ENCODE measurements at places on chromosomes 16 and 17.

GRCh38 chr16:75644240-75645012 lies 3.0 kb downstream of the KARS1 start:
- no peak for DNase-seq

DNA sequence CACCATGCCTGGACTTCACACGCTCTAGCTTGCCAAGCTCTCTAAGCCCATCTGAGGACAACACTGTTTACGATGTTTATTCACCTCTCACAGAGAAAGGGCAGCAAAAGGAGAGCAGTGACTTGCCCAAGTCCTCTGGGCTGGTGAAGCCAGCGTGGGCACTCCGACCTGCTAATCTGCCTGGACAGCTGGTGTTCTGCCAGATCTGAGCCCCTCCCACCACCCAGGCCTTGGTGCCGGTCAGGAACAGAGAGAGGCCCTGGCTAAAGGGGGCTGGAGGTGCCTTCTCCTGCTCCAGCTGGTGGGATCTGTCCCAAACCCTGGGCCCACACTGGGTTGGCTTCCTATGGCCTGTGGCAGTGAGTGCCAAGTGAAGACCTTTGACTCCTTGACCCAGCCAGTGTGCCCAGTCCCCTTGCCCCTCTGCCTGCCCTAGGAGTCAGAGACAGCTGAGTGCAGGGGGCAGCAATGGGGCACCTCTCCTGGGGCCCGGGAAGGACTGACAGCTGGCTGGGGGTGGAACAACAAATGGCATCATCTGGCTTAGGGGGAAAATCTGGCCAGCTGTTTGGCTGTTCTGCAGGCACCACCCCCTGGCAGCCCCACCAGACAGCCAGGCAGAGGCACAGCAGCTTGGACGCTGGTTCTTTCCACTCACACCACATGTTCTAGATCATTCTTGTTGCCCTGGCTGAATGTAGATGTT lies 1.8 kb upstream of the SLC4A1 start:
- DNase-seq: no peak

DNA sequence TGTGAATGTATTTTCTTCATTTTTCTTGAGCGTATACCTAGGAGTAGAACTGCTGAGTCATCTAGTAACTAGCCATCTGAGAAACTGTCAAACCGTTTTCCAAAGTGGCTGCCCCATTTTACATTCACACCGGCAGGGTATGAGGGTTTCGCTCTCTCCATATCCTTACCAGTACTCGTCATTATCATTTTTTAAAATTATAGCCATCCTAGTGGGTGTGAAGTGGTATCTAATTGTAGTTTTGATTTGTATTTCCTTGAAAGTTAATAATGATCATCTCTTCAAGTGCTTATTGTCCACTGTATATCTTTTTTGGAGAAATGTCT lies 6.0 kb downstream of the RNF157 start:
- no peak for DNase-seq

DNA sequence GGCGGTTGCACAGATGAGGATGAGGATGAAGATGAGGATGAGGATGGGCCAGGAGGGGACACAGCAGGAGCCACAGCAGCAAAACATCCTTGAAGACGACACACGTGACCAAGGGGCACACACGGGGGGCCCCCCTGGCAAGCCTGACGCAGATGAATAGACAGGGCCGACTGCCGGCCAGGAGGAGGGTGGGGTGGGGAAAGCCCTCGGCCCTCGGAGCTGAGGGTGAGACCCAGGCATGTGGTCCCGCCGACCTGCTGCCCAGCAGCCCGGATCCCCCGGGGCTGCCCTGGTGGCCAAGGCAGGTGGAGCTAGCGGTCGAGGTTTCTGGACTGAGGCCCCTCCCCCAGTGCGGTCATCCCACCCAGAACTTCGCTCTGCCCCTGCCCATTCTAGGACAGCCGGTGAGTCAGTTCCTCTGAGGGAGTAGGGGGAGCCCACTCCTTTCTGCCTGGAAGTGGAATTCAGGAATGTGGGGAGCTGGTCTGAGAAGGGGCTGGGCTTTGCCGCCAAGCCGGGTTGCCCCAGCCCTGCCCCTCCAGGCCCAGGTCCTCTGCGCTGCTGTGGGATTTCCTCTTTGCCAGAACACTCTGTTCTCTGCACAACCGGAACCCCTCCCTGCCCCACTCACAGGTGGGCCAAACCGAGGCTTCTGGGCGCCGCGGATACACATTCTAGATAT lies 9.9 kb downstream of the CYGB start:
- peak; percentile 86 for DNase-seq

DNA sequence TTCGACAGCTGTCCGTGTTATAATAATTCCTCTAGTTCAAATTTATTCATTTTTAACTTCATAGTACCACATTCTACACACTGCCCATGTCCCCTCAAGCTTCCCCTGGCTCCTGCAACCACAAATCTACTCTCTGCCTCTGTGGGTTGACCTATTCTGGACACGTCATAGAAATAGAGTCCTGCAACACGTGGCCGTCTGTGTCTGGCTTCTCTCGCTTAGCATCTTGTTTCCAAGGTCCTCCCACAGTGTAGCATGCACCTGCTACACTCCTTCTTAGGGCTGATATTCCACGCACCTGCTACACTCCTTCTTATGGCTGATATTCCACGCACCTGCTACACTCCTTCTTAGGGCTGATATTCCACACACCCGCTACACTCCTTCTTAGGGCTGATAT lies 16.5 kb downstream of the SCGB1C2 start:
- no peak for DNase-seq

- no peak for DNase-seq
Measured at GRCh38 chr17:7767405-7768021, 50.0 kb downstream of the DNAH2 start.

- DNase-seq: no peak
Measured at GRCh38 chr17:64073771-64074703, 53.6 kb upstream of the ICAM2 start.

DNA sequence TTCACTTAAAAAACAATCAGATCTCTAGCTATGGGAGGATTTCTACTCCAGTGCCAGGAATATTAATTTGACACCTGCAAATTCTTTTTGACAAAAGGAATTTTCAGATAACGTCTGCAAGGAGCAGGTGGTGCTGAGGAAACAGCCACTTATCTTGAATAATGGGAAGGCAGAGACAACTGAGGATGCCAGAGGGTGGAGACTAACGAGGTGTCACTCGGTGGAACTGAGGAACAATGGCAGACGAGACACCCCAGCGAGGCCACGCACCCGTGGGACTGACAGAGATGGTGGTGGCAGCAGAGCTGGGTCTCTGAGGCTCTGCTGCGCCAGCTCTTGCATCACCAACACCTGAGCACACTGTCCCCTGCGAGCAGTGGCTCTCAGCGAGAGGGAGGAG lies 42.2 kb downstream of the VAC14 start:
- no peak for DNase-seq

Data from posterior vena cava (tissue), 2 donors.